NCI-H345 (cell line): ENCODE measurements at places on chromosomes 2 and 18.

- peak; percentile 40 for DNase-seq
These were observed 142.2 kb downstream of the EPHA4 start for GRCh38 chr2:221429741-221430491.

DNA sequence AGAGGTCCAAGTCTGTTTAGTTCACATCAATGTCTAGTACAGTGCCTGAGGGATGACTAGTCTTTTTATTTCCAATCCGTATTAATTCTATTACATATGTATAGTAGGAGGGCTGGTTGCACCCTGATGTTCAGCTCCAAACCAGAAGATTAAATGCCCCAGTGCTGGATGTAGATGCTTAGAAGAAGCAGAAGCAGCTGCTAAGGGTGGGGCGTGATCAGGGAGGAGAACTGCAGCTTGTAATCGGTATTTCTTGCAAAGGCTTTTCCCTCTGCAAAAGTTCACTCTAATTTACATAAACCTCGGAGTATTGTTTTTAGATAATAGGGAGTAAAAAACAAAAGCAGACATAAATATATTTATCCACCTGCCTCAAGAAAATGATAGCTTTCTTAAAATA, 145.3 kb upstream of the ITGA4 start:
- DNase-seq, result no peak

DNA sequence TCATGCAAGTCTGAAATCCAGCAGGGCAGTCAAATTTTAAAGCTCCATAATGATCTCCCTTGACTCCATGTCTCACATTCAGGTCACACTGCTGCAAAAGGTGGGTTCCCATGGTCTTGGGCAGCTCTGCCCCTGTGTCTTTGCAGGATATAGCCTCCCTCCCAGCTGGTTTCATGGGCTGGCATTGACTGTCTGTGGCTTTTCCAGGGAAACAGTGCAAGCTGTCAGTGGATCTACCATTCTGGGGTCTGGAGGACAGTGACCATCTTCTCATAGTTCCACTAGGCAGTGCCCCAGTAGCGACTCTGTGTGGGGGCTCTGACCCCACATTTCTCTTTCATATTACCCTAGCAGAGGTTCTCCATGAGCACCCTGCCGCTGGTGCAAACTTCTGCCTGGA, 220.6 kb upstream of the COPS8 start:
- no peak for DNase-seq

GRCh38 chr2:156512451-156512850, 76.3 kb downstream of the GPD2 start:
- no peak for DNase-seq

DNA sequence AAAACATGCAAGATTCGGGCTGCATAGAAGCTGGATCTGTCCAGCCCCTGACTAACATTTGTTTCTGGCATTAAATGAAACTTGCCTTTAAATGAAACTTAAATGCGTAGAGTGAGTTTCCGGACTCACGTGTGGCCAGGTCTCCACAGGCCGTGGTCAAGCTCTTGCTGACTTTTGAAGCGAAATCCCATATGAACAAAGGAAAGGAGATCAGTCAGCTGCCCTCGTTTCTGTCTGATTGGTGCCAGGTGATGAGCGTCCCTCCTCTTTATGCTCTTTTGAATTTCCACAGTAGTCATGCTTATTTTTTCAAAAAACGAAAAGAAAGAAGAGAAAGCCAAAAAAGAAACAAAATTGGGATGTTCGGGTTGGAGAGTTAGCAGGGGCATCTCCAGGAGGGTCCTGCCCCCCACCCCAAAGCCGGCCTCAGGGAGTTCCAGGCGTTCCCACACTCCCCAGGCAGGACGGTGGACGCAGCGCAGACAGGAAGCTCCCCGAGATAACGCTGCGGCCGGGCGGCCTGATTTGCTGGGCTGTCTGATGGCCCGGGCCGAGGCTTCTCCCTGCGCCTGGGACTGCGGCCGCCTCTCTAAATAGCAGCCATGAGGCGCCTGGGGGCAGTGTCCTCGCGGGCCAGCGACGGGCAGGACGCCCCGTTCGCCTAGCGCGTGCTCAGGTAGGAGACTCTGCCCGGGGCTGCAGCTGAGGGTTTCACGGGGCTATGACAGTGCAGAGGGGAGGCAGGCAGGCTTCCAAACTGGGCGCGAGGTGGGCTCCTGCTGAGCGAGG, at the start of gene COLEC11:
Gene COLEC11 (plus strand): TSS at position 620 of the 789 bp plus-strand sequence. CDS start 9,229 bp downstream, outside the sequence.
- DNase-seq, result no peak
